ENCODE measurements at places on chromosomes 7 and 10. TPM values are rescaled to one million over a fixed set of nuclear protein-coding genes. Genes with fewer than 3 reads are reported as not detected.

DNA sequence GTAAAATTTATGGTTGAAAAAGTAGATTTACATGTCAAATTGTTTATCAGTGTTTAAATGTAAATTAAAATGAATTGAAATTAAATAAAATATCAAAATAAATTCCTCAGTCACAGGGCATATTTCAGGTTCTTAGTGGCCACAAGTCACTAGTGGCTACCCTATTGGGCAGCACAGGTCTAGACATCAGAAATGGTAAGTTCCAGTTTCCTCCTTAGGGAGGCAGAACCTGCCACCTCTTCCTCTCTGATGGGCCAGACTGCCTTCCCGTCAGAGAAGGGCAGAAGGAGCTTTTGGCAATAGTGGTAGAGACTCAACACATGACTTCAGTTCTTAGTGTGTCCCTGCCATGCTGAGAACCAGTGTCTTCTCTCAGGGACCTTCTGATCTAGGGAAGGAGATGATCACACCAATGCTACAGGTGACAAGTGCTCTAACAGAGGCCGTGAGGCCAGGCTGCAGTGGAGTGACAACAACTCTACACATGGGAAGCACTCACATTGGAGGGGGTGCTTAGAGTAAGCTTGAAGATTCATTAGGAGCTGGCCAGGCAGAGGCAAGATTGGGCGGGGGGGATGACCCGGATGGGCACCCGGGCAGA is 14.4 kb upstream of the PCBD1 start:
- DNase-seq: no peak

GRCh38 chr10:119190353-119190752 is 11.7 kb upstream of the PRDX3 start:
- no peak for DNase-seq

GRCh38 chr10:43419997-43420368 is 11.0 kb upstream of the HNRNPF start:
- DNase-seq: no peak

DNA sequence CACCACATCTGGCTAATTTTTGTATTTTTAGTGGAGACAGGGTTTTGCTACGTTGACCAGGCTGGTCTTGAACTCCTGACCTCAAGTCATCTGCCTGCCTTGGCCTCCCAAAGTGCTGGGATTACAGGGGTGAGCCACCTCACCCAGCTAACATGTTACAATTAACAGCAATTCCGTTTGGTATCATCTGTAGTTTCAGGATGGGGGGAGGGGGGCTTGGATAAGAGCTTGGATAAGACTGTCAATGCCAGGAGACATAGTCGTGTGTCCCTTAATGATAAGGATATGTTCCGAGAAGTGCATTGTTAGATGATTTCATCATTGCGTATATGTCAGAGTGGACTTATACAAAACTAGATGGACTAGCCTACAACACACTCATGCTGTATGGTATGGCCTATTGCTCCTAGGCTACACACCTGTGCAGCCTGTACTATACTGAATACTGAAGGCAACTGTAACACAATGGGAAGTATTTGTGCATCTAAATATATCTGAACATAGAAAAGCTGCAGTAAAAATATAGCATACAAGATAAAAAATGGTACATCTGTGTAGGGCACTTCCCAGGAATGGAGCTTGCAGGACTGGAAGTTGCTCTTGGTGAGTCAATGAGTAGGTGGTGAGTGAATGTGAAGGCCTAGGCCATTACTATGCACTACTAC is 103.9 kb upstream of the TNS3 start:
- DNase-seq: no peak

DNA sequence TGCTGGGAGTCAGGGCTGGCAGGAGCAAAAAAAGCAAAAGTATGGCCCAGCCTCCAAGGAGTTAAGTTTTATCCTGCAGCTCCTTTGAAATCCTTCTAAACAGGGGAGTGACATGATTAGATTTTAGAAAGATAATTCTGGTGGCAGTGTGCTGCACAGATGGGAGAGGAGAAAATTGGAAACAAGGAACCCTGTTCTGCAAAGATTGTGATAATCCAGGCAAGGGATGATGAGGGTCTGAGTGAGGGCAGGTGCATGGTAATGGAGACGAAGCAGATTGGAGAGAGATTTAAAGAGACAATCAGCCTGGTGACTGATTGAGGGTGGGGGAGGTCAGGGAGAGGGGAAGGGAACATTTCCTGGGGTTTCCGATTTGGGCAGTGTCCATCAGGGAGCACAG is 444.7 kb upstream of the PODXL start:
- no peak for DNase-seq

DNA sequence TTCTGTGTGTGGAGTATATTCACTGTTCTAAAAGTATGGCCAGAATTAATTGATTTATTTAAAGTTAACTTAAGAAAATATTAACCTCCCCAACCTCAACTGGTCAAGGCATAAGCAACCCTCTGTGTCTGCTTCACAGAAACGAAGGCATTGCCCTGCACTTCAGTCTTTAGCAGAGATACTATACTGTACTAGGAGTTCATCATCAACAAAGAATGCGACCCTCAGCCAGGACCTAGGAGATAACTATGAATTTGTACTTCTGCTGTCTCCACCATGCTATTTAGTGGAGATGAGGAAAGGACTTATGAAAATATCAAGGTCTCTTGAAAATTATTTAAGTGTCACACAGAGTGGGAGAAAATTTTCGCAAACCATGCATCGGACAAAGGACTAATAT is 35.7 kb upstream of the SEMA3D start:
- DNase-seq: no peak

DNA sequence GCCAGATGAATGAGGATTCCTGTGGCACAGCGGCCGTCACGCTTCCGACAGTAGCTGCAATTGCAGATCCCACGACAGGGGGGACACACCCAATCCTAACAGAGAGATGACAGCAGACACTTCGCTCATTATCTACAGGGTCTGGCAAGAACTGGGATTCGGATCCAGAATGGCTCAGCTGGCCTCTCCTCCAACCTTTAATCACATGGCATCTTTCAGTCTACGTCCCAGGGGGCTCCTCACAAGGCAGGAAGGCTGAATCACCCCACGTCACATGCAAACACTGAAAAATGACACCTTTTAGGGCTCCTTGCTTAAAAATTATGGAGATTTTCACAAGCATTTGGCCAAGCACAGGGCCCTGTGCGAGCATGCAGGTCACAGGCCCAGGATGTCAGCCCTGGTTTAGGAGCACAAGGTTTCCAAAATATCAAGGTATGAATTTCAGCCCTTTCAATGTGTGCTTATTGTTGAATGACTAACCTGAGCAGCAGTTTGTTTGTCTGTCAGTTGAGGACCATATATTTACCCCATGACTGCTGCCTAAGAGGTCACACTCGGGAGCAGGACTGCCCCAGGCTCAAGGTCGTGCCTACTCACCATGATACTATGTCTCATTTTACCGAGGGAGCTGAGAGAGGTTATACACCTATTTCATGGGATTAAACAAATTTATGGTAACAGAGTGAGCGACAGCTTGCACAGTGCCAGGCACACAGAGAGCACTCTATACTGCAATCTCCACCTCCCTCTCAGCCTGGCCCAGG is 42.5 kb downstream of the CDCA7L start:
- DNase-seq: no peak

- DNase-seq: no peak
Observed at GRCh38 chr10:113178771-113179170, 228.7 kb downstream of the TCF7L2 start.

GRCh38 chr10:32046151-32046550 is 10.1 kb downstream of the KIF5B start:
- no peak for DNase-seq

DNA sequence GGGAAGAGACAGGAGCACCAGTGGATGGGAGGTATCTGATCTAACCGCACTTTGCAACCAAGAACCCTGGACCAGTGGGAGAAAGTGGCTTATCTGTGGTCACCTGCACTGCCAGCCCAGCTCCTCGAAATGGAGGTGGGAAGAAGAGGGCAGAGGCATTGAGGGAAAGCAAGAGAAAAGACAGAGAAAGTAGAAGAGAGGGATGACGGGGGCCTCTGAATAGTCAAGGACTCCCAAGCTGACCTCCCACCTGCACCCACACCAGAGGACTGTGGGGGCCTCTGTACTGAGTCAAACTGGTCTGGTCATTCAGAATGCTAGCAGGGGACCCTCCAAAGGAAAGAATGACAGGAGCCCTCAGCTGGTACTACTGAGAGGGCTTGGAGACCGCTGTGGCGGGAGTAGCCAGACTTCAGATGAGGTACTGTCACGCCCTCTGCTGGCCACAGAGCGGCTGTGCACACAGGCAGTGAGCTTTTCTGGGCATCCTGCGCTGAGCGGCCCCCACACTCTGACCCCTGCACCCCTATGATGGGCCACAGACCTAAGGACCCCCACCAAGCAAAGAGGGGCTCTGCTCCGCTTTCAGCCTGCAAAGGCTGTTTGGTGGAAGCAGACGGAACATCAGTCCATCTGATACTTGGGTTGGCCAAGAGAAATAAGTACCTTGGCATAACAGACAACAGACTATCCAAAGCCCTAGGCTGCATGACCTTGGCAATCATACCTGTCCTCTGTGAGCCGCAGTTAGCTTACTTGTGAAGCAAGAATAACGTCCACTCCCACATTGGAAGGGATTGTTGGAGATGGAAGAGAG is 112.9 kb downstream of the COL13A1 start:
- peak; percentile 64 for DNase-seq

DNA sequence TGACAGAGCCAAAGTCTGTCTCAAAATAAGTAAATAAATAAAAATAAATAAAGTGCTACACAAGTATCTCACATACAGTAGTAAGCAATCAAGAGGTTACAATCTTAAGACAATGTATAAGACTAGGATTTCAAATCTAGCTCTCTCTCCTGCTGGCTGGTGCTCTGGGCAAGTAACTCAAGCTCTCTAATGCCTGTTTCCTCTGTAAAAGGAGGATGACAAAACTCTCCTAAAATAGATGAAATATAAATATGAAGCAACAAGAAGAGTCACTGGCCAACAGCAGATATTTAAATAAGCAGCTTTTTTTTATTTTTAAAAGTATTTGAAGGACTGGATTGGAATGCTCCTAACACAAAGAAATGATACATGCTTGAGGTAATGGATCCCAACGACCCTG is 7.2 kb downstream of the SFMBT2 start:
- DNase-seq: no peak

- DNase-seq: peak; percentile 68
Observed at GRCh38 chr7:117323851-117324711, 1.2 kb upstream of the WNT2 start.

GRCh38 chr7:1563981-1564602 is 5.7 kb downstream of the PSMG3 start:
- DNase-seq: no peak

DNA sequence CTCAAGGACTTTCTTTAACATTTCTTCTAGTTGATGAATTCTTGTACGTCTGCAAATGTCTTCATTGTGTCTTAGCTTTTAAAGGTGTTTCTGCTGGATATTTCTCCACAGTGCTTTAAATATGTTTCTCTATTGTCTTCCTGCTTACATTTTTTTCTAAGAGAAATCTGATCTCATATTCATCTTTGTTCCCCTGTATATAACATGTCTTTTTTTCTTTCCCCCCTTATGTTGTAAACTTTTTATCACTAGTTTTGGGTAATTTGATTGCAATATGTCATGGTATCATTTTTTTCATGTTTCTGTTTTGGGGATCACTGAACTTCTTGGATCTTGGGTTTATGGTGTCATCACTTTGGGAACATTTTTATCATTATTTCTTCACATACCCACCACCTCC is 7.5 kb downstream of the RBAK start:
- DNase-seq: no peak

DNA sequence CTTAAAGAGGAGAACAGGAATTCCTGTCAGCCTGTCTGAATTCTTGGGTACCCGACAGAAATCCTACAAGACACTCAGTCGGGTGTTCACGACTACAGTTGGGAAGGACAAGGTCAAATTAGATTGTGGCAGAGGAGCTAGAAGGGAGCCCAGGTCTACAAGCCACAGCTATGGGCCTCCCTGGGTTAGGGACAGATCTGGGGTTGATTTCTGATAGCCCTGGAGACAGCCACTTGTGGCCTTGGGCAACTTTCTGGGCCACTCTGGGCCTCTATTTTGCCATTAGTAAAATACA is 39.7 kb upstream of the ANTXRL start:
- no peak for DNase-seq

DNA sequence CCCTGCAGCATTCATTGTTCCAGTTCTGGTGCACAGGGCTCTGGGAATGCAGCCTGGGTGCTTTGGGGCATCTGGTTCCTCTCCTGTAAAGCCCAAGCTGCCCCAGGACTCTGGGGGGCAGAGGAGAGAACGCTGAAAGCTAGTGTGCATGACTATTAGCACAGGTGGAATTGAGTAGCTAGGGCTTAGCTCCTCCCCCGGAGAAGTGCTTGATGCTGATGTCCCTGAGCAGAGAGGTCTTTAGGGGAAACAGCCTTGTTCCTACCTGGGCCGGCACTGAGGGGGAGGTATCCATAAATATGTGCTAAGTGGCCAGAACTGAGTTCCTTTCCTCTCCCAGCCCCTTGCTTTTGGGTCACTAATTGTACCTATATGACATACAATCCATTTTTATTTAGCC is 3.9 kb downstream of the ADCY1 start:
- no peak for DNase-seq

GRCh38 chr10:19800161-19800560 is 16.1 kb upstream of the PLXDC2 start:
- DNase-seq: no peak

- DNase-seq: peak; percentile 36
Observed at GRCh38 chr10:123559066-123559822, 106.9 kb upstream of the GPR26 start.

DNA sequence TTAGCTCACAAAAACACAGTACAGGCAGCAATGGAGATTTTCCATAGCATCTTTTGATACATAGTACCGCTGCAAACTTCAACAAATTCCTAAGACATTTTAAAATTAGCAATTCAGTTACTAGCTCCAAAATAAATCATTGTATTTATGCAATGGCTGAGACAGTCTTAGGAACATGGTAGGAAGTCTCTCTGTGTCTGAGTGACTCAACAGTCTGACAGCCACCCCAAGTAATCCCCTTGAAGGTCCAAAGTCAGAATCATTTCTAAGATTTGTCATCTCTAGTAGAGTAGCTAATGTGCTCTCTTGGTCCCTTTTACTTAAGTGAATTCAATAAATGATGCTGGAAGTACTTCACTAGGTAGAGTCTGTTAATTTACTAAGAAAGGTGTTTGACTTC is 93.8 kb upstream of the NOBOX start:
- DNase-seq: no peak

GRCh38 chr10:77479586-77479985 is 158.0 kb downstream of the KCNMA1 start:
- DNase-seq: no peak

The EFCAB10 gene
- polyA plus RNA-seq: 1.5 TPM

The WNT8B gene
- not detected for polyA plus RNA-seq

The FAS gene
- 11.0 TPM for polyA plus RNA-seq

The BAMBI gene
- 2.4 TPM for polyA plus RNA-seq

The FAM25A gene
- polyA plus RNA-seq: not detected

The CYP26C1 gene
- not detected for polyA plus RNA-seq

The RBAK gene
- 8.8 TPM for polyA plus RNA-seq

The CALHM3 gene
- polyA plus RNA-seq: not detected

The STX1A gene
- polyA plus RNA-seq: 11.3 TPM

The MOSPD3 gene
- polyA plus RNA-seq: 19.9 TPM

The PFKFB3 gene
- polyA plus RNA-seq: 13.2 TPM

The CPA2 gene
- polyA plus RNA-seq: 0.59 TPM

All from muscle of back (tissue), 13 donors.